Cortex of kidney (tissue), 1 donor: ENCODE measurements at places on chromosomes 12 and 14.

- no peak for DNase-seq
Measured at GRCh38 chr12:9032202-9032964, 43.0 kb downstream of the KLRG1 start.

DNA sequence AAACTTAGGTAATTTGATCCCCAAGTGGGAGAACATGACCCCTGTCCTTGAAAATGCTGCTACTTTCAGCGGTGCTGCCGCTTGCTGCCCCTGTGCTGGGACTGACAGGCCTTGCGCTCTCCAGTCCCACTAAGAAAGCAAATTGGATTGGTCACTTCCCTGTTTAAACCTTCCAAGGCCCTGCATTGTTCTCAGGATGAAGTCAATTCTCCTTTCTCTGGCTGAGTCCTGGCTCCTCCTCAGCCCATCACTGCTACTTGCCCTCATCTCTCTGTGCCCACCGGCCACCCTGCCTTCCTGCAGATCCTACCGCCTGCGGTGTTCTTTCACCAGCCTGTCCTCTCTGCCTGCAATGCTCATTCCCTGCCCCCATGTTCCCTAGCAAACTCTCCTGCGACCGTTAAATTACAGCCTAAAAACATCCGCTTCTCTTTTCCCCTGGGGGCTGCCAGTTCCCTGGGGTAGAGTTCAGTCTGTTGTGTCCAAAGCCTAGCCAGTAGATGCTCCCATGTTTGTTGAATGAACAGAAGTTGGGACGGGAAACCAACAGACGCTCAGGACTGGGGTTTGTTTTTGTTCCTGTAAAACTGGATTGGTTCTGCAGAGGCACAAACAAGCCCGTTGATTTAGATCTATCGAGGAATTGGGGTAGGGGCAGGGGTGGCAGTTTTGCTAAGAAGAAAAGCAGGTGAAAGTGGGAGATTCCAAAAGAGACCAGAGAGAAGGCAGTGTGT lies 127.3 kb upstream of the HIF1A start:
- no peak for DNase-seq

DNA sequence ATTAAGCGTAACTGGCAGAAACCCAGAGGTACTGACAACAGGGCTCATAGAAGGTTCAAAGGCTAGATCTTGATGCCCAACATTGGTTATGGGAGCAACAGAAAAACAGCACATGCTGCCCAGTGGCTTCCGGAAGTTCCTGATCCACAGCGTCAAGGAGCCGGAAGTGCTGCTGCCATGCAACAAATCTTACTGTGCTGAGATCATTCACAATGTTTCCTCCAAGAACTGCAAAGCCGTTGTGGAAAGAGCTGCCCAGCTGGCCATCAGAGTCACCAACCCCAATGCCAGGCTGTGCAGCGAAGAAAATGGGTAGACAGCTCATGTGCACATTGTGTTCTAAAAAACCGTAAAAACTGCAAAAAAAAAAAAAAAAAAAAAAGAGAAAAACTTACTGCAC lies 192.3 kb downstream of the MON2 start:
- DNase-seq: no peak

GRCh38 chr12:124401704-124402221 lies 106.9 kb downstream of the RFLNA start:
- no peak for DNase-seq

DNA sequence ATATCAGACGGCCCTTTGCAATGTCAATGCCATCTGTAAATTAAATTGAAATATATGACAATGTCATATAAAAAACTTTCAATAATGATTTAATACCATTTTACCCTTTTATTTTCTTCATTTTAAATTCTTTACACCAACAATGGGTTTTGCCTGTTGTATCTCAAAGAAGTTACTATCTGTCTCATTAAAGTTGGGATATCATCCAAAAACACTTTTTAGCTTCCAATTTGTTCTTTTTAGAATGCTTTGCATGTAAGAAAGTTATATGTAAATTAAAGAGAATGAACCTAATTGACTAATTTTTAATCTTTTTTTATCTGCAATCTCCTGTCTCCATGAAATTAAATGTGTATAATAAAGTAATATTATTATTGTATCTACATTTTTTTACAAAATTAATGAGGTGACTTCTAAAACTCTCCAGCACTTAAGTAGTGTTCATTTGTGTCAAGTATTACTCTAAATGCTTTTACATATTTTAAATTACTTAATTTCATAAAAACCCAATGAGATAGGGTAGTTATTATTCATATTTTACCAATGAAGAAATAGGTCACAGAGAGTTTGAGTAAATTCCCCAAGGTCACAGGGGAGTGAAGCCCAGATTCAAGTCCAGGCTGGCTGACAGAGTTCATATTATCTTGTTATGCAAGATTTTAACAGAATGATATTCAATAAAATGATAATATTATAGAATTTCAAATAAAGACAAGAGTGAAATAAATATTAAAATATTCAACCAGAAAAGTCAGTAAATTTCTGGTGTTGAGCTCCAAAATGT lies 673.0 kb upstream of the FLRT2 start:
- DNase-seq: no peak

DNA sequence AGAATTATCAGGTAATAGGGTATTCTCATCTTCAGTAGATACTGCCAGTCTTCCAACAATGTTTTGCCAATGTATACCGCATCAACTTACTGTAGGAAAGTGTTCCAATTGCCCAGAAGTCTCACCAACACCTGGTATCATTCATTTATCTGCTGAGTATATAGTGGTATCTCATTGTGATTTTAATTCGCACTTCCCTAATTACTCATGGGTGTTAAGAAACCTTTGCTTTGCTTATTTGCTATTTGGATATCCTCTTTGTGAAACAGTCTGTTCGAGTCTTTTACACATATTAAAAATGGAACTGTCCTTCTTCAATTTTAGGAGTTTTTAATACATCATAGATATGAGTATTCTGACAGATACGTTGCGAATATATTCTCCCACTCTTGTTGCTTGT lies 6.1 kb downstream of the TM7SF3 start:
- DNase-seq: no peak

GRCh38 chr12:6961695-6962284 lies 8.7 kb downstream of the PHB2 start:
- no peak for DNase-seq

DNA sequence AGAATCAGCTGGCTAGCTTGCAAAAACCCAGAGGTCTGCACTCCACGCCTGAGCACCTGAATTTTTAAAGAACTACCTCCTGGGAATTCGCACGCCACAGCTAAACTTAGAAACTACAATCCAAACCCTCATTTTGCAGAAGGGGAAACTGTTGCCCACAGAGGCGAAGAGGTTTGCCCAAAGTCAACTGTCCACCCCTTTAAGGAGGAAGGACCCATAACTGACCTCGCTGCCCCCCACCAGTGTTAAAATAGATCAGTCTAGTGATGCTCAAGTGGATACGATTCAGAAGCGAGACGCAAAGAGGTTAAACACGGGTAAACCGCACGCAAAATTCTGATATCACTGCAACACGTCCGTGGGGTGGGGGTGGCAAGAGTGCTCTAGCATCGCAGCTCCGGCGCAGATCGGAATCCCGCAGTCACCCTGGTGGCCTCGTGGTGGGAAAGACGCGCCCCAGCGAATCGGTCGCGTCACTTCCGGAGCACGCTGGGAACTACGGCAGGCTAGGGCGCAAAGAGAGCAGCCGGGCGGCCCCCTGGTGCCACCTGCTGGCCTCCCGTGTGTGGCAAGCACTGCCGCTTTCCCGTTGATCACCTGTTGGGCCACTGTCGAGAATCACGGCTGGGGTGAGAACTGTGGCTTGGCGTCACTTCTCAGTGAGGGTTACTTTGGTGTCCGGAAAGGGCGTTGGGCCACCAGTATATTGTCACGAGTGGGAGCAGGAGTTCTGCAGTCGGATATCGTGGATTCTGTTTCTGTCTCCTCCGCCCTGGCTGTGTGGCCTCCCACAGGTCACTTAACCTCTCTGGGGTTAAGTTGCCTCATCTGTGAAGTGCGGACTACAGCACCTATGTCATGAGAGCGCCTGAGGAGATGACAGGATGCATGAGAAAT lies at the start of gene ALKBH2:
ALKBH2 (minus strand) TSS at position 451 of the 897 bp plus-strand sequence. CDS start 686 bp downstream, outside the sequence.
- peak; percentile 79 for DNase-seq

DNA sequence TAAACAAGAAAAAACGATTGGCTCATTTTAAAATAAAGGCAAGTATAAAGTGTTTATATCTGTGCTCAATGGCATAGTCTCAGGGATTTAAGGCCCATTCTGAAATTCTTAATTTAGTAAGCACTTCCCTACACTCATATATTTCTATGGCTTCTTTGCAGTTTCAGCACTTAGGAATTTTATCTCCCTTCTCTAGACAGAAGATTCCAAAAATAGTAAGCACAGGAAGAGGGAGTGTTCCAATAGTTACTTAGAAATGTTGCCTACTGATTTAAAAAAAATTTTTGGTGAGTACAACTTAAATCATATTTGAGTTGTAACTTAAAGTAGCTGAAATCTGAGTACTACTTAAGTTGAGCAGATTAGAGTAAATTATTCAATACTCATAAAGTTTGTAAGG lies 19.8 kb downstream of the INSM2 start:
- no peak for DNase-seq

DNA sequence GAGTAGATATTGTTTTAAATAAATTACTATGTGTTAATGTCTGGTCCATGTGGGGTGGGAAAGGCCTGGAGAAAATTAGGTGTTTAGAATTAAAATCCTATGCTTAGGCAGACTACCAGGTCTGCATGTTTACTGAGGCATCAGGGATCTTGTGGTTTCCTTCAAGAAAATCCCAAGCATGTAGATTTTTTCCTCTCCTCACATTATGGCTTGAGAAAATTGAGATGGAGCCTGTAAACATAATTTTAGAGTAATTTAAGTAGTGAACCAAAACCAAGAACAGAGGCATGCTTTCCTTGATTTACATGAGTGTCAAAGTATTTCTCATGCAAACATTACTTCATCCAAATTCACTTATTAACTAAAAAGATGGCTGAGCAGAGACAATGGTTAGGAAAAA lies 823.7 kb downstream of the AACS start:
- DNase-seq: no peak

GRCh38 chr12:80662586-80662985 lies 44.8 kb upstream of the MYF6 start:
- no peak for DNase-seq

DNA sequence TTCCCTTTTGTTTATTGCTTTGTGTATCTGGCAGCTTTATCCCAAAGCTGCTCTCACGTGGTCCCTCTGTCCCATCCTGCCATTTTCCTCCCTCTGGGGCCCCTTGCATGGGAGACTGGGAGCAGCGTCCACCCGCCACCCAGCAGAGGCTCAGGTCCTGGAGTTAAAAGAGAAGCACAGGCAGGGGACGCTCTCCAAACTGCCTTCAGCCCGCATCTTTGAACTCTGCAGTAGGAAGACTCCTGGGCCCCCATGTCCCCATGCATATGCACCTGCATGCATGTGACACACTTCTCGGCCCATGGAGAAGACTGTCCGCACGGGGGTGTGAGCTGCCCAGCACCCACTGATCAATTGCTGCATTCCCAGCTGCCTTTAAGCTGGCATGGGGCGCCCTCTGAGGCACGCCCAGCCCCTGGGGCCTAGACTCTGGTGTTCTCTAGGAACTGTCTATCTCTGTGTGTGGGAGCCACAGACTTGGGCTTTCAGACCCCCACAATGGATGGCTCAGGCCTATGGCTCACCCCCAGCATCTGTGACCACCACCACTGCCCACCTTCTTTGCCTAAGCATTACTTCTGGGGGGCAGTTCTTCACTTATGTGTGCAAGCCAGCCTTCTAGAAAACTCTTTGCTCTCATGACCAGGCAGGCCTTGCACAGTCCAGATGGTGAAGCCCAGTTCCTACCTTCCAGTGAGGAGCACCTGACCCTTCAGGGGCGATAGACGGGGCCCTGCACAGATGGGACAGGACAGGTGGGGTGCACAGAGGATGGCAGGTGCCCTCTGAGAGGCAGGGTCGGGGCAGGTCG lies 96.1 kb upstream of the DIO3 start:
- no peak for DNase-seq

- DNase-seq: no peak
Measured at GRCh38 chr14:31326111-31326510, 94.2 kb downstream of the HEATR5A start.

DNA sequence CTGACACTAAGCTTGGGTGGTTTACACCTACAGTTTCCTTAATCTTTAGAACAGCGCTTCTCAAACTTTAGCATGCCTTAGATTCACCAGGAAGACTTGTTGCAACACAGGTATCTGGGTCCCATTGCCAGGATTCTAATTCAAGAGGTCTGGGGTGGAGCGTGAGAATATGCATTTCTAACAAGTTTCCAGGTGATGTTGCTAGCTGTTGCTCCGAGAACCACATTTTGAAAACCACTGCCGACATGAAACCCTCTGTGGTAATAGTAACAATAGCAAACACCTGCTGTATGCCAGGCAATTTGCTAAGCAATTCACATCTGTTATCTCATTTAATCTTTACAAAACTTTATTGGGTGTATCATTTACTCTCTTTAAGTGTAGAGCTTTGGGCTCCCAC lies 58.6 kb downstream of the TRHDE start:
- no peak for DNase-seq

- no peak for DNase-seq
Measured at GRCh38 chr12:127008755-127009403, 1258.1 kb upstream of the TMEM132C start.

DNA sequence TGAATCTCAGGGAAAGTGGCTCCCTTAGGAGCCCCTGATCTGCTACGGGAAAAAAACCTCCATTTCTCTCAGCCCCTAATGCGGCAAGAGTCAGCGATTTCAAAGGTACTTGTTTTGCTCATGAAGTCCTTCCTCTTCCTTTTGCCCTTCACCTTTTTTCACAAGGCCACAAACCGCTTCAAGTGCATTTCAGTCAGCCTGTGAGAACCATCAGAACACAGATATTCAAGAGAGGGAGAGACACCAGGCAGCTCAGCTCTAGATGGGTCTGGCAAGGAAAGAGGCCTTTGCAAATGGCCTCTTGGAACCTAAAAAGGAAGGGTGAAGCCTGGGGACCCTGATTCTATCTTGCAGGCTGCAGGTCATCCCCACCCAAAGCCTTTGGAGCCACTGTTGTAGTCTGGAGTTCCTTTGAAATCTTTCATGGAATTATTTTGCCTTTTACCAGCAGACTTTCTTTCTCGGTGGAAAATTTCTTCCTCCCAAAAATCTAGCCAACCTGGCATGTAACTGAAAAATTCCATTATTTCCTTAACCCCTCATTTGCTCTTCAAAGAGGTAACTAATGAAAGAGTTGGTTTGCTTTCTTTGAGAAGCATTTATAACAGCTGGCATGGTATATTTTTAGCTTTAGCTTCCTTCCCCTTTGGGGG lies 145.0 kb downstream of the SAMD4A start:
- DNase-seq: no peak

DNA sequence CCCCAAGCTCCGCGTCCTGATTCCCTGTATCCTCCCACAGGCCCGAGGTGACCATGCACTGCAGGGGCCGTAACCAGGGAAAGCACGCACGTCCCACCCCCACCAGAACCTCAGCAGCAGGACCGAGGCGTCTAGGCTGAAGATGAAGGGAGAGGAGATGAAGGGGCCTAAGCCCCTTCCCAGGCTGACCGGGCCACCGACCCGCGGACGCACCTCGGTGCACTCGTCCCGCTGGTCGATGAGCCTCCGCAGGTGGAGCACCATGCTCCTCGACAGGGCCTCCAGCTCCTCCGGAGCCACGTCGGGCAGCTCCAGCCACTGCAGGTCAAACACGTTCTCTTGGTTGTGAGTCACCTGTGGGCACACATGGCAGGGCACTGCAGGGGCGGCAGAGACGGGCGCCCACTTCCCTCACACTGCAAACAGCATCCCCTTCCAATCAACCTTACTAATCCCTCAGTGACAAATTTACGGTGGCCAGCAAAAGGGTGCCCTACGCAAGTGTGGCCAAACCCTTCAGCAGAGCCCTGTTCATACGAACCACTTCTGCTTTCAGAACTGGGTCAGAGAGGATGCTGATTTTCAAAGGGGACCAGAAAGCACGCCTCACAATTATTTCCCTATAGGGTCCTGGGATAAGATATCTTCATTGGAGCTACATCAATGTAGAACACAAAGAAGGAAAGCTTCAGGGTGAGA lies 77.8 kb downstream of the CCDC88C start:
- no peak for DNase-seq
